ENCODE measurements at places on chromosomes 6 and 20.

DNA sequence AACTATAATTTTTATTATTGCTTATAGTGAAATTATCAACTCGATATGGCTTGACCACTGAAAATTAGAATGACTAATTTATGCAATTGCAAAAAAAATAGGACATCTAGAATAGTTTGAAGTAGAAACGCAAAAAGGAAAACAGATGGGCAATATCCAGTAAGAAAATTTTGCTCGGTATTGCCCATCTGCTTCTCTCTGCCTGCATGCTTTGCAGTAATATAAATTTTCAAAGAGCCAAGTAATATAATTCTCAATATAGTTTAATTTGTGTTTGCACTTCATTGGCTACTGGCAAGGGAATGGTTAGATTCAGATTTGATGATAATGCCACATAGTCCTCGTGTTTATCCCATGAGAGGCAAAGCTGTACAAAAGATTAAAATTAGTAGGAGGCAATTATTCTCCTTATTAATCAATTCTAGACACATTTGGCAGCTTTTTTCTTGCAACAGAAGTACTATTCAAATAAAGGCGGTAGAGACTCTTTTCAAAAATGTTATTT is 27.3 kb upstream of the LAMA2 start:
- no peak for DNase-seq

DNA sequence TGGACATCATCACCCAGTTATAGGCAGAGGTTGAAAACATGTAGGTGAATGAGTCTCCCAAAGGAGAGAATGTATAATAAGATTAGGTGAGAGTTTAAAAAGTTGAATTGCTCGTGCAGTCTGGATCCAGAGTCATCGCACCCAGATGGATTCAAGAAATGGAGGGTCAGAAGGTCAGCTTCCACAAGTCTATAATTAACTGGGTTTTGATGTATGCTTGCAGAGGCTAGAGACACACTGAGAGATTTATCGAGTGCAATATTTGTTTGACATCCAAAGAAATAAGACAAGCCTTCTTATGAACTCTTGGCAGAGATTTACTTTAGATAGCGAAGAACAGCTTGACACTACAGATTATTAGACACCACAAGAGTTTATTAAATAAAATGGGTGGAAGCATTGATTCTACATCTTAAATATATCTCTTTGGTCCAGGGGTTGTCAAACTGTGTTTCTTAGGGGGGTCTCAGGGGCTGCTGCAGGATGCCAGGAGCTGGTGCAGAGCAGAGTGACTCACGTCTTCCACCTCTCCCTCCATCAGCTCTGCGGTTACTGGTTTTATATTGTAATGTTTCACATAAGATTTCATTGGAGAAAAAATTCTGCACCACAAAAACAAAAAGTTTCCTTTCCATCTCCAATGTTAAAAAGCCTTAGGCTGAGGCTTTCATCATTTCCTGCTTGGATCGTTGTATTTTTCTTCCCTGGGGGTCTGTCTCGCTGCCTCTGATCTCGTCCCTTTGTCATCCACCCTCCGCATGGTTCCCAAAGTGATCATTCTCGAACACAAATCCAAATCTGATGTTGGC is 176.2 kb upstream of the AHI1 start:
- no peak for DNase-seq

DNA sequence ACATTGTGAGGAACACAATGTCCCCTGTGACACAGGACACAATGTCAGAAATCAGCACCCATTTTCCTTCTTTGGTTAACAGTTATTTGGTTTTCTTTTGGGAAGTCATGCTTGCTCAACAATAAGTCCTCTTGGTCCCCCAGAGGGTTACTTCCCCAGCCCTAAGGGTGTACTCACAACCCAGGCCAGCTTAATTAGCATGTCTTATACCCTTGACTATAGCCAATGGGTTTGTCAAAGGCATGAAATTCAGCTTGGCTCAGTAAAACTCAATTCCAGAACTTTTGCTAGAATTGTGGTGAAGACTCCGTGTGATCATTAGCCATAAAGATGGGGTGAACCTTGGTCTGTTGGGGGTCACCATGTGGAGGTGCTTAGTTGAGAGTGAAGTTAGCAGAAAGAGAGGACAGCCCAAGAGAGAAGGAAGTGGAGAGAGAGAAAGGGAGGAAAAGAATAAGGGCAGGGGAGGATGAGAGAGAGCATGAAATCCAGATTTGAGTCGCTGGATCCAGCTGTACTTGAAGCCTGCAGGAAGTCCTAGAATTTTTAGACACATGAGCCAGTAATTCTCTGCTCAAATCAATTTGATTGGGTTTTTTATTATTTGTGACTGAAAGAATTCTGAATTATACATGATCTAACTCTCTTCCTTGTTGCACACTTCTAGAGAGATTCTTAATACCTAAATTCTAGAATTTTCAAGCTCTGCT is 321.3 kb upstream of the JAG1 start:
- no peak for DNase-seq

GRCh38 chr6:88142297-88142668 is 23.9 kb downstream of the CNR1 start:
- no peak for DNase-seq

- DNase-seq: no peak
Measured at GRCh38 chr6:70666706-70667105, 977 bp upstream of the SMAP1 start.
